ENCODE measurements at places on chromosomes 7 and 10. TPM values are rescaled to one million over a fixed set of nuclear protein-coding genes. Genes with fewer than 3 reads are reported as not detected.

- DNase-seq, result peak; percentile 94
Measured at GRCh38 chr7:923108-924041, 31.1 kb downstream of the ADAP1 start.

DNA sequence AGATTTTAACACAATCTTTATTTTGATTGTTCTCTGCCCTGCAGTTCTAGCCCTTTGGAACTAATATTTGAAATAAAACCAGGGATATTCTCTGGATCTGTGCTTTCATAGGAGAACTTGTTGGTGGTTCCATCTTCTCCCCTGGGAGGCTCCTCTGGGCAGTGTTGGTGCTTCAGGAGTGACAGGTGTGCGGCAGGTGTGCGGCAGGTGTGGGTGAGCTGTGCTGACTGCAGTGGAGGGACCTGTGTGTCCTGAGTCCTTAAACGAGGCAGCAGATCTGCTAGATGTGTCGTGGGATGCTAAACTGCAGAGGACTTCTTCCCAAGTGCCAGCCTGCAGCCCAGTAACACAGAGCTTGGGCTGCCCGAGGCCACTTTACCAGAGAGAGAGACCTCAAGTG lies 98.4 kb downstream of the LYZL1 start:
- no peak for DNase-seq

GRCh38 chr10:22752272-22752889 lies 38.0 kb upstream of the PIP4K2A start:
- DNase-seq, result no peak

DNA sequence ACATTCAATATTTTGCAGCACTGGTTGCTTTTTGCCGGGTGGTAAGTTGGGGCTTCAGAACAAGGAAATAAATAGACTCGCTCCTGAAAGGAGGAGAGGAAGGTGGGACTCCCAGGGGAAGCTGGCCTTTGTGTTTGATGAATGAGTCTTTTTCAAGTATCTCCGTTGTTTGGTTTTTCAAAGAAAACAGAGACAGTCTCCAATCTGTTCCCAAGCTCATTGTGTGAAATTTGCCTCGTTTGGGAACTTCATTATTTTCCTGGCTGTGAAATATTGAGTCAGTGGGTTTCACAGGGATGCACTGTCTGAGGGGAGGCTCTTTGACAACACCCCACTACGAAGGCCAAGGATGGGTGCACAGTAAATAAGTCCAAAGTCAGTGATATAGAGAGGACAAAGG lies 38.7 kb upstream of the KIAA1217 start:
- no peak for DNase-seq

DNA sequence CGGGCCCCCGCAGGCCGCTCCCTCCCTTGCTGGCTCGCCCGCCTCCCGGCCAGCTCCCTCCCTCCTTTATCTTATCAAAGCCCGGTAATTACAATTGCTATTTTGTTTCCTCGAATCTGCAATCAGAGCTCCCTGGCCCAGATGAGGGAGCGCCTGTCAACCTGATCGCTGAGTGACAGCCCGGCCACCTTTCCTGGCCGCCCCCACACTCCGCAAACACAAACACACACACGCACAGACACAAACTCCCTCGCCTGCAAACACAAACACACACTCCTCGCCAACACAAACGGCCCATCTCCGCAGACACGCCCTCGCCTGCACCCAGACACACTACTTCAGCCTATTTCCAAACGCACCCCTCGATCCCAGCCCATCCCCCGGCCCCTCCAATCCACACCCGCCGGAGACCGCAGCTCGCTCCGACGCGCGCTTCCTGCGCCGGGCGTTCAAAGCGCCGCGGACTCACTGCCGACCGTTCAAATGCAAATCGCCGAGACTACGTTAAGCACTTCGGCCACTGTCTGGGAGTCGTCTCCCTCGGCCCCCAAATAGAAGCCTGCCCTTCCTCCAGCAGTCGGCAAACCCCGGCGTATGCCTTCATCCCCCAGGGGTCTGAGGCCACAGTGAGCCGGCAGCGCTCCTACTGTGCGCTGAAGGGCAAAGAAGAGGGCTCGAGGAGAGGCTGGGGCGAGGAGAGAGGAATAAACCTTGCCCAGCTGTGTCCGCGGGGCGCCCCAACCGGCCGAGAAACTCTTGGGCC lies 3.0 kb upstream of the FGF8 start:
- DNase-seq, result peak; percentile 73

GRCh38 chr10:83373671-83374070 lies 765.6 kb upstream of the GHITM start:
- DNase-seq, result no peak

The GIMAP5 gene
- total RNA-seq, result 6.6 TPM

- no peak for DNase-seq
Measured at GRCh38 chr10:93211991-93212390, 138.3 kb downstream of the CYP26A1 start.

The KIAA1217 gene
- total RNA-seq, result 78.4 TPM

The CPA2 gene
- 1.1 TPM for total RNA-seq

DNA sequence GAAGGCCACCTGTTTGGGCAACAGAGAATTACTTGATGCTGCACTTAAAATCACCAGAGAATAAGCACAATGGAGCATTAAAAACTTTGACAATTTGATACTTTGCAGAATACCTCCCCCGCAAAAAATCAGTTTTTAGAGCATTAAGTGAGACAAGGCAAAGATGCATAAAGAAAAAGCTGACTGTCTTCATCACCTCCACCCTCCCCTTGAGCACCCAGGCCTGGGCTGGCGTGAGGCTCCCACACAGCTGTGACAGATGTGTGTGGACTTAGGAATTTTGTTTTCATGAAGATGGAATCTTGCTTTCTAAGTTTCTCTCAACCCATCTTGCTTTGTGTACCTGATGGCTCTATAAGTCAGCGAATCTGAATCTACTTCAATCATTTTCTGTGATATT lies 242.2 kb downstream of the EMX2 start:
- DNase-seq, result no peak

- DNase-seq, result no peak
Measured at GRCh38 chr10:11279314-11279713, 261.6 kb downstream of the CELF2 start.

The ABCA13 gene
- 0.76 TPM for total RNA-seq

DNA sequence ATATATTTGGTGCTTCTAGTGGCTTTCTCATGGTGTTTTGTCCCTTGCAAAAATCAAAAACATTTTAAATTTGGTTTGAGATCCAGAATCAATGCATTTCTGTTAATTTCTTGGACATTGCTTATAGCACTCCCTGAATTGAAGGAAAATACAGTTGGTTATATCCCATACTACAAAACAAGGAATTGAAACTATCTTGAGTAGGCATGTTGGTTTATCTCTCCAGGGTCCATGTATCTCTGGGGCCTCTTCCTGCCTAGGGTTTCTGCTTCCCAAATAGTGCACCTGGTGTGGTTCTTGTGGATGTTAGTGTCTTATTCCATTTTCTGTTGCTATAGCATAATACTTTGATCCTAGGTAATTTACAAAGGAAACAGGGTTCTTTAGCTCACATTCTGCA lies 212.4 kb downstream of the CAMK1D start:
- DNase-seq, result no peak

The ANKRD2 gene
- total RNA-seq, result not detected

- no peak for DNase-seq
Measured at GRCh38 chr10:110399106-110399964, 94.6 kb upstream of the SMNDC1 start.

DNA sequence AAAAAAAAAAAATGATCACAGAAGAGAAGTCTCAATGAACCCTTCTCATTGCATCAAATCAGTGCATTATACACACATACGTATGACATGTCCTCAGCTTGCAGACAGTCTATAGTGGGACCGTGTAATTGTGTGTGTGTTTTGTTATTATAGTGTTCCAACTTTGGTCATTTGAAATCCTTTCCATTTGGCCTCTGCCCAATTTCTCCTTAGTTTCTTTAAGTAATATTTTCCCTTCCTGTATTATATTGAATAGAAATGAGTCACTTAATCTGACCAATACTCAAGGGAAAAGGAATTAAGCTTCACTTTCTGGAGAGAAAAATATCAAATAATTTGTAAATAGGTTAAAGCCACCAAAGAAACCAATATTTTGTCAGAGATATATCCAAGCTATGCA lies 415.5 kb upstream of the SORCS1 start:
- DNase-seq, result no peak

- DNase-seq, result no peak
Measured at GRCh38 chr7:131578602-131579001, 22.2 kb upstream of the PODXL start.

The DMBT1 gene
- total RNA-seq, result 424 TPM

DNA sequence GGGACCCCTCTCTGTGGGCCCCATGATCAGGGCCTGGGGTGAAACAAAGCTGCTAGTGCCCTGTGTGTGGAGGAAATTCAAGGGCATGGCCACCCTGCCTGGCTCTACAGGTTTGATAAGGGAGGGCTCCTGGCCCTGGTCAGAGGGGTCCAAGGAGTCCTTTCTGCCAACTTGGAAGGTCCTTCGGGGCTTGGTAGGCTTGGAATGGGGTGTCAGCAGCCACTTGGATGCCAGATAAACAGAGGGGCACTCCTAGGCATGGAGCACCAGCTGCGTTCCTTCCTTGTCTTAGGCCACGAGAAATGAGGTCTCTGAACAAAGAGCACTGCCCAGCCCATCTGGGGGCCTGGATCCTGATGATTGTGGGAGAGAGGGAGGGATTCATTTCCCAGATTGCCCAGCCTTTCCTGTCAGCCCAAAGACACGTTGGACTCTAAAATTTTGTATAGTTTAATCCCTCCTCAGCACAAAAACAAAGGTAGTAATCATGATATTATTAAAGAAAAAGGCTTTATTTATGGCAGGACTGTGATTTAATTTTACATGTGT lies 5.1 kb downstream of the MTURN start:
- no peak for DNase-seq

GRCh38 chr7:27185013-27185853 lies at the start of gene HOXA11:
TSS of gene HOXA11 (minus strand) at chr7:27185232. CDS start at chr7:27185144, 88 bp downstream.
- peak; percentile 65 for DNase-seq

The MRPS24 gene
- 94.7 TPM for total RNA-seq

DNA sequence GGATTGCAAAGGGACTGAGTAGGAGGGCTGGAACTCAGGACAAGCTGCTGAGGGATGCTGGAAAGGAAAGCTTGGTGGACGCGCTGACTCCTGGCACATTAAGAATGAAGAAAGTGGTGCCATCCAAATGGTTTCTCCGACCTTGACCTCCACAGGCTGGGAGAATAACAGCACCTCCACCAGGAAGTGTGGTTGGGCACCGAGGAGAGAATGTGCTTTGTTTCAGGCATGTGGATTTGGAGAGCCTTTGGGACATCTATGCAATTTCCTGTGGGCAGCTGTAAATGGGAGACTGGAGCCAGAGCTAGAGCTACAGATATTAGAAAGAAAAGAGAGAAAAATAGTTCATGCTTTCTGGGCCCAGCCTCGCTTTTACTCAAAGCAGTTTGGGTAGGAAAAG lies 29.8 kb upstream of the HABP2 start:
- DNase-seq, result no peak

The TMEM176A gene
- 118 TPM for total RNA-seq

DNA sequence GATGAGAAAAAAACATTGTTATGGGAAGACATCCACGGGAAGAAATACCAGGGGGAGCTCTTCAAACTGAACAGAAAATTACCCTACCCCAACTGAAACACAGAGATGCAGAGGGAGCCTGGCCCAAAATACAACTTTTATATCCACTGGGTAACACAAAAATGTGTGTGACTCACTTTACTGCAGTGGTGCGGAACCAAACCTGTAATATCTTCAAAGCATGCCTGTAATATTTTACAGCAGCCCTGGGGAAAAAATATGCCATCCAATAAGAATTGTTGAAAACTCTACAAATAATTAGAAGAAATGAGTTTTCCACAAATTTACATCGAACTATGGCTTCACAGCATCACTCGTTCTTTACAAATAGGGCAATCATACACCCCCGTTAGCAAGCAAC lies 49.8 kb upstream of the SRRM3 start:
- no peak for DNase-seq
